ENCODE measurements at places on chromosomes 5 and 9.

- no peak for DNase-seq
Measured at GRCh38 chr5:93575461-93576414, 5.3 kb downstream of the NR2F1-AS1 start.

GRCh38 chr5:78835176-78835575 is 149.9 kb downstream of the ARSB start:
- DNase-seq, result no peak

GRCh38 chr9:129454467-129455067 is 166.3 kb downstream of the C9orf50 start:
- no peak for DNase-seq

GRCh38 chr5:2681476-2681875 is 70.0 kb downstream of the IRX2 start:
- DNase-seq, result no peak

DNA sequence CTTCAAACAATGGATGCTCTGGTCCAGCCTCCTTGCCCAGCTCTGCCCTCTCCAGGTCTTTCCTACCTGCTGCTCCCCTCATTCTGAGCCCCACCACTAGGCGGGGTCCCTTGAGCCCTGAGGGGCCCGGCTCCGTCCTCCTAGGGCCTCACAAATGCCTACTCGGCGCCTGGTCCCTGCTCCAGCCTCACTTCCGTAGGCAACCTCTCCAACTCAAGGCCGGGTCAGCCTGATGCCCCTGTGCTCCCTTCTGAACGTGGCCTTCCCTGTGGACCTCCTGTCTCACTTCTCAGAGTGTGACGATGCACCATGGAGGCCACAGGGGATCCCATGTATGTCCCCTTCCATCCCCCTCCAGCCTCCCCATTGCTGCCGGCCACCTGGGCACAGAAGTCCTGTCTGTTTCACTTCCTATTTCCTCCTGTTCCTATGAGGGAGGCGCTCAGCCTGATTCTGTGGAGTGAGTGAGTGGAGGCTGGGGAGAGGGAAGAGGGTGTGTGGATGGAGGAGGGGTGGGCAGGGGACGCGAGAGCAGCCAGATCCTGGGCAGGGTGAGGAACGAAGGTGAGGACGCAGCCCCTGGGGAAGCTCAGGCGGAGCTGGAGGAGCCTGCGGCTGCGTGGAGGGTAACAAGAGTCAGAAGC is 127.2 kb upstream of the FAM120A start:
- no peak for DNase-seq

- DNase-seq, result no peak
Measured at GRCh38 chr9:99019510-99020331, 76.0 kb downstream of the COL15A1 start.

DNA sequence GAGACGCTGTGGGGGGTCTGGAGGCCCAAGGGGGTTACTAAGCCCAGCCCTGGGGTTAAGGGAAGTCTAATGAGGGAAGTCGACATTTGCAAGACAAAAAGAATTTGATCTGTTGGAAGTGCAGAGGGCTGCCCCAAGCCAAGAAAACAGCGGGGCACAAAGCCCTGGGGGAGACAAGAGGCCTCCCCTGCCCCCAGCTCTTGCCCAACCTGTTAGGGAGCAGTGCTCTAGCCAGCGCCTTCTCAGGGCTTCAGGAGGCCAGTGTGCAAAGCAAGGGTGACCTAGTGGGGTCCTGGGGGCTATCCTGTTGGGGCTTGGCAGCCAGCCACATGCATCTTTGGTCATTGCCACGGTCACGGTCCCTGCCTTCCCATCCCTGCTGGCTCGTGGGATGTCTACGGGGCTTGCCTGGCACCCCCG is 25.2 kb downstream of the GFI1B start:
- DNase-seq, result no peak

DNA sequence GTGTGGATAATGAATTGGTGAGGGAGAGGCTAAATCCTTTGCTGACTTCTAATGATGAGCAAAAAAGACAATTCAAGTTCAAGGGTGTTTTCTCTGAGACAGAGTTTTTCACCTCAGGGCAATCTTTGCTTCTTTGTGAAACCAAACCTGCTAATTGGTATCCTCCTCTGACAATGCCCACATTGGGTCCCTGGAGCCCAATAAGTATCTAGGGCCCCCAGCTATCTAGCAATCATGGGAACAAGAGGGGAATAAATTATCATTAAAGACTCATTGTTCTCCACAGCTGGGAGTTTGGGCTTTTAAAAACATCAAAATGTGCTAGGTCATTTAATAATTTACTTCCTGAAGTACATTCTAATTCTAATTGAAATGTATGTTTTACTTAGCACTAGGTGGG is 227.3 kb downstream of the TMEM167A start:
- no peak for DNase-seq

DNA sequence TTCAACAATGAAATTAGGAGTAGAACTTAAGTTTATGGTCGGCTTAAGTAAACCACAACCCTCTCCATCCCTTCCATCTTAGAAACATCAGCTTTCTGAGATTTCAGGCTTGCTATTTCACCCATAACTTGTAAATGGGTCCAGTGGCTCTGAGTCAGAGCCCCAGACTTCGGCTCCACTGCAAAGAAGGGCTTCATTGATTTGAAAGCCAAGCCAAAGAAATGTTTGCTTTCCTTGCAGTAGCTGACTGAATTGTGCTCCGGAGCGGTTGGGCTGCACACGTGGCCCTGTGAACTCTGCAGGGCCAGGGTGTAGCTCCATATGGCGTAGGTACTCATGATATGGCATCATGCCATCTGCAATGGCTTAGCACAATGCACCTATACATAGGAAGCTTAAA is 57.0 kb downstream of the NREP start:
- DNase-seq, result no peak

GRCh38 chr9:110933350-110934001 is 104.8 kb downstream of the LPAR1 start:
- DNase-seq, result no peak

GRCh38 chr5:132525299-132525724 is 18.0 kb downstream of the IL5 start:
- no peak for DNase-seq

GRCh38 chr5:103117471-103117991 is 2.4 kb downstream of the GIN1 start:
- DNase-seq, result no peak

DNA sequence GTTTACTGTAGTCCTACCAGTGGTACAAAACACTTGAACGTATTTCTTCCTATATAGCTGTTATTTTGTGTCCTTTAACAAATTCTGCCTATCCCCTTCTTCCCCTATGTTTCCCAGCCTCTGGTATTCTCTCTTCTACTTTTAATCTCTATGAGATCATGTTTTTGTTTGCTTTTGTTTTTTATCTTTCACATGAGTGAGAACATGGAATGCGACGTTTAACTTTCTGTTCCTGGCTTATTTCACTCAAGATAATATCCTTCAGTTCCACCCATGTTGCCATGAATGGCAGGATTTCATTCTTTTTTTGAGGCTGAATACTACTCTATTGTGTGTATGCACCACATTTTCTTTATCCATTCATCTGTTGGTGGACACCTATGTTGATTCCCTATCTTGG is 634.4 kb upstream of the WWC1 start:
- no peak for DNase-seq

DNA sequence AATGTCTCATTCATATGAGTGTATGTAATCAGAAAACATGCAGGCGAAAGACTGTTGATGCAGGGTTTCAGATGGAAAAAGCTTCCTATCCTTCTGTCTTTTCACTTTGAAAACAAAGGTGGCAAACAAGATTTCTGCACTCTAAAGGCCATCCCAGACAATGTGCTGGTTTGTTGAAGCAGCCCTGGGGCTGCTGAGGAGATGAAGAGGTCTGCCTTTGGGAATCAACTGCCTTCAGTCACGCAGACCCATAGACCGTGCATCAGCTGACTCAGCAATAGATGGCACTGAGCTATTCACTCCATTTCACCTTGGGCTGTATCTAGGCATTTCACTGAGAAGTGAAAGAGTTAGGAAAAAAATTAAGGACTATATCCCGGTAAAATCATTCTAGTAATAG is 60.5 kb upstream of the C5orf46 start:
- no peak for DNase-seq

DNA sequence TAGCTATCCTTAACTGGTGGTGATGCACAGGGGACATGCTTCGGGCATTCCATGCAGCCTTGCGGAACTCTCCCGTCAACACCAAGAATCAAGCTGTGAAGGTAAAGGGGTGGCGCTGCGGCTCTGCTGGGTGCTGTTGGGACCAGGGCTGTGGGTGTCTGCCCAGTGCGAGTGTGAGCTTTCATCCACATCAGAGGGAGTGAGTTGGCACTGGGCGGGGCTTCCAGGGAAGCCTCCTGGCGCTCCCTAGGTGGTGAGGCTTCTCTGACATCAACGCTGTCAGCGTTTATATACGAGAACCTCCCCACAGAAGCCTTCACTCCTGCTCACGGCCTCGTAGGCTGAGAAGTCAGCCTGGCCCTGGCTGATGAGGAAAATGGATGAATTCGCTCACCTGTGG is 11.7 kb downstream of the ARPC5L start:
- no peak for DNase-seq

DNA sequence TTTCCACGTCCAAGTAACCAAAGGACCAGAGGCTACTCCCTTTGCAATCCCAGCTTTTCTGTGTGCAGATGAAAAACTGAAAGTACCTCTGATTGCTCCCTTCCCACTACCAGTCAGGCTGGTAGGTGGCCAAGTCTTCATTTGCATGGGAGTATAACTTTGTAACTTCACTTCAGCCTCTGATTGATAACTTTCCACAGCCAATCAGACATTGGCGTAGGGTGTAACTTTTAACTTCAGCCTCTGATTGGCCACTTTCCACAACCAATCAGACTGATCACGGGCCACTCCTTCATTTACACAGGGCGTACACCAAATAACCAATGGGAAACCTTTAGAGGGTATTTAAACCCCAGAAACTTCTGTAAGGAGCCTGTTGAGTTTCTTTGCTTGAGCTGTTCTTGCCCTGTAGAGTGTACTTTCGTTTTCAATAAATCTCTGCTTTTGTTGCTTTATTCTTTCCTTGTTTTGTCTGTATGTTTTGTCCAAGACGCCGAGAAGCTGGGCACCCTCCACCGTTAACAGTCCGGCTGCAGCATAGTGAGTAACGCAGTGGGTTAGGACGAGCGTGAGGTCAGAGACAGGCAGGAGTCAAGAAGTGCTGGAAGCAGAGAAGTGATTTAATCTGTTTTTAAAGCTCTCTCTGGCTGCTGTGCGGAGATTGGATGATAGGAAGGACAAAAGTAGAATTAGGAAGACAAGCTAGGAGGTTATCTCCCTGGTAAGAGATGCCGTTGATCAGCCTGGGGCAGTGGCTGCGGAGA is 3.5 kb upstream of the EXOSC2 start:
- DNase-seq, result no peak

GRCh38 chr9:94800424-94801117 is 74.1 kb downstream of the AOPEP start:
- DNase-seq, result no peak

DNA sequence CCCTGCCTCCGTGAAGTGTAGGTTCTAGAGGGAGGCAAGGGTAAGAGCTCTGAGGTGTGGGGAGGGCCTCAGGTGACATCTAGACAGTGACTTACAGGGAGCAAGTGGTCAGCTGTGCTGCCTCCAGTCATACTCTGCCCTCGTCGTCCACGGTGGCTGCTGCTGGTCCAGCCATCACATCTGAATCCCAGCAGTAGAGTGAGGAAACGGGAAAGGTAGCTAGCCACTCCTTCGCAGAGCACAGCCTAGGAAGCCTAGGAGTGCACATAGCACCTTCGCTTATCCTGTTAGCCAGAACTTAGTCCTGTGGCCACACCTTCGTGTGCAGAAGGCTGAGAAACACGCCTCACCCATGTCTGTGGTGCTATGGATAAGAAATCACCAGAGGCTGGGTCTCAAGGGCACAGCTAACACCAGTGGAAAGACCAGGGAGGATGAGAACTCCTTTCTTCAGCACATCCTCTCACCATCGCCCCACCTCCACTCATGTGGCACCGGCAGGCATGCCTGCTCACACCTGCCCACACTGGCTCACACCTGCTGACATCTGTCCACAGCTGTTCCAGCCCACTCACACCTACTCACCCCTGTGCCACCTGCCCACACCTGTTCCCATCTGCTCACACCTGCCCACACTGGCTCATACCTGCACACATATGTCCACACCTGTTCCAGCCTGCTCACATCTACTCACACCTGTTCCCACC is 44.5 kb upstream of the SLC6A19 start:
- DNase-seq, result no peak

DNA sequence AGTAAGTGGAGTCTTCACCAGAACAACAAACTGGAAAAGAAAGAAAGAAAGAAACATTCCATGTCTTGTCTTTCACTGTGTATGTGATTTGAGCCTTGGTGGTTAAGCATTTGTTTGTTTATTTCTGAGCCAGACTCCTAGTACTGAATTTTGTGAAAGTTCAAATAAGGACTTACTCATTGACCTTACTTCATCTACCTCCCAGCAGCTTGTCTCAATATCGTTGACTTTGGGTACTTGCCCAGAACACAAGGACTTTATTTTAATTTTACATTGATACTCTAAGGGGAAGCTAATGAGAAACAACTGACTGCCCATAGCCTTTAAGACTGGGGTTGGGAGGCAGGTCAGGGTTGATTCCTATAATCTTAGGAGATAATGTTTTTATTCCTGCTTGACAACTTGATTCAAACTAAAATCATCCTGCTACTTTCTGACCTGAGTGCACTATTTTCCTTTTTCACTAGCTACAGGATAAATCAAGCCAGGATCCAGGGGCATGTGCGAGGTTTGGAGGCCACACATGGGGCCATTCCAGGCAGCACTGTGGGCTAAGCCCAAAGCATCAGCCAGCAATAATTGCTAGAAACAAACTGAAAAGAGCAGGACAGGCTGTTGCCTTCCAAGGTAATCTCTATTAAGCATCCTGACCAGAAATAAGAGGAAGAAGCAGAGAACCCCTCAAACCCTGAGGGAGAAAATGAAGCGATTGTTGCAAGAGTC is 138.9 kb upstream of the RUSC2 start:
- no peak for DNase-seq

GRCh38 chr9:116189683-116190082 is 36.1 kb downstream of the PAPPA start:
- no peak for DNase-seq

GRCh38 chr9:124454296-124454695 is 4.0 kb downstream of the ADGRD2 start:
- no peak for DNase-seq

DNA sequence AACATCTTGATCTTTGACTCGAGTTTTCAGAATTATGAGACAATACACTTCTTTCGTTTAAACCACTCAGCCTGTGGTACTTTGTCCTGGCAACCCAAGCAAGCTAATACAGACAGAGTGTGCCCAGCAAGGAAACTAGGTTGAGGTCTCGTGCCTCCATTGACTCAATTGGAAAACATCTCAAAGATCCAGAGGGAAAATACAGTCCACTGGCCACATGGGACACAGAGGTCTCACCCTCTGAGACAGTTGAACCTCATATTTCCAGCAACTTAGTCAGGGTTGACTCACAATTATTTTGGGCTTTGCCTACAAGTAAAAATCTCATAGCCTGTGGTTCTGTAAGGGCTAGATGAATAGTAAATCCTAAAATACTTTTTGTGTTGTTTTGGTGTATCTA is 631.5 kb downstream of the MTRR start:
- no peak for DNase-seq

- no peak for DNase-seq
Measured at GRCh38 chr5:54403121-54403520, 52.4 kb upstream of the HSPB3 start.

GRCh38 chr9:3008091-3008490 is 164.2 kb upstream of the PUM3 start:
- no peak for DNase-seq

Data from stimulated activated CD4-positive, alpha-beta T cell treated with anti-CD3 and anti-CD28 coated beads, Interleukin-15, amount 100 ng/mL, for 1 hour (primary cell).